GM06990 (cell line): ENCODE measurements at places on chromosomes 13 and 19.

GRCh38 chr13:63161219-63161618 is 1745.6 kb upstream of the PCDH20 start:
- DNase-seq, result no peak

DNA sequence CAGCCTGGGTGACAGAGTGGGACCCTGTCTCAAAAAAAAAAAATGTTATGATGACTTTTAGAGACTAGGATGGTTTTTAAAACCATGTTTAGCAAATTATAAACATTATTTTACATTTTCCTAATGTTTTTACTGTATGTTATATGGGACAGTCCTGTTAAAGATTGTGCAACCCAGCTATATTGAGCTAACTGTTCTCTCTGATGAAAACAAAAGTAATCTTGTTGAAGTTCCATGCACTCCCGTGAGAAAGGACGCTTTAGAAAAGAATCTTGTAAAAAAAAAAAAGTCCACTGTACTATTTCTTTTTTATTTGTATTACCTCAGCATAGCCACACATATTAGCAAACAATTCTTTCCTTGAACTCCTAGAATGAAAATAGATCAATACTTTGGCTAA is 451.2 kb downstream of the DCT start:
- no peak for DNase-seq

GRCh38 chr19:4984106-4984380 is 15.1 kb downstream of the KDM4B start:
- no peak for DNase-seq

GRCh38 chr19:57362419-57362818 is 932 bp upstream of the TRAPPC2B start:
- DNase-seq, result no peak
